ENCODE measurements at places on chromosomes 3 and 15.
A peak's percentile ranks its signal among the peaks of the same experiment; 100 is the strongest.

GRCh38 chr3:12436514-12437220 lies 47.6 kb upstream of the TSEN2 start:
- no peak for DNase-seq

DNA sequence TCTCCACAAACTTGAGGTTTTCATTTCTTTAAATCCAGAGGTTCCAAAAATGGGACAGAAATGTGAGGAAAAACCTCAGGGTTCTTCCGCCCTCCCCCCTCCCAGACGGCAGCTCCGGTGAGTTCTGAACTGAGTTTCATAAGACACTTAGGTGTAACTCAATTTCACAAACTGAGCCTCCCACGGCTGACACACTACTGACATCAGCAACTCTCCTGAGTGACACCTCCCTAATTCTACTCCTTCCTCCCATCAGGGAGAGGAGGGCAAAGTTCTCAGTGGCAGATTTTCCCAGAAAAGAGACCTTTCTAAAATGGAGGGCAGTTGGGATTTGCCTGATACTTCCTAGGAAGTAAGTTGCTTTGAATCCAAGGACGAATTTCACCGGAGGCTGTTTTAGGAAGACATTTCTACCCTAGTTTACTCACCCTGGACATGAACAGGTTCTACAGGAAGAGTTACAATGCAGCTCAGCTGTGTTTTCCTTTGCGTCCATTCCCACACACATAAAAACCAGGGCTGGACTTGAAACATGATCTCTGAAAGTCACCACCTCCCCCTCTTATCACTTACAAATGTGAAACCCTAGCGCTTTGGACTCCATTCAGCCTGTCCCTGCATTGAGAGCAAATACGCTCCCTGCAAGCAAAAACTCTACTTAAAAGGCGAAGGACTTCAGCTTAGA lies 78.1 kb upstream of the LMOD3 start:
- peak; percentile 53 for DNase-seq

DNA sequence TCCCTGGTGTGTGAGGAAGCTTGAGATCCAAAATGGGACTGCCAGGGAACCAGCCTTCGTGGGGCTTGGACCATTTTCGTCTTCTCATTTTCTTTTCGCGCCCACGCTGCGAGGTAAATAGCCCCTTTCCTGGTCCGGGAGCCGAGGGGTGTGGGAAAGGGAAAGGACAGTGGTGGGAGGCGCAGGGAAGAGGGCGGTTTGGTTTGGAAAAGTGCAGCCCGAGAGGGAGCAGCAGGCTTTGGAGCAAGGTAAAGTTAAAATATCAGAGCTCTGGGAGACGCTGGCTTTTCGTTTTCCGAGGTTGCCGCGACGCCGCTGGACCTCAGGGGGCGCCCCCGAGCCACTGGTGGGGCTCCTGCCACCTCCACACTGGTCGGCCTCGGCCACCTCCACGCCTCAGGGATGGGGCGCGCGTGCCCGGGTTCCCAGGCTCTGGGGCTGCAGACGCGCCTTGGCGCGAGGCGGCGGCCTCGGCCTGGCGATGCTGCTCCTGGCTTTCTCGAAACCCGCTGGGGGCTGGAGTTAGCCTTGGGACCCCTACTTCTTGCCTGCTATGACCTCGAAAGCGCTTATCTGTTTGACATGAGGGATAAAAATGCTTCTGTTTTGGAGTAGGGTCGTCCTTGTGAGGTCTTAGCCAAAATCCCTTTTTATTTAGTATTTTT lies 3.2 kb downstream of the PTPRG start:
- no peak for DNase-seq

DNA sequence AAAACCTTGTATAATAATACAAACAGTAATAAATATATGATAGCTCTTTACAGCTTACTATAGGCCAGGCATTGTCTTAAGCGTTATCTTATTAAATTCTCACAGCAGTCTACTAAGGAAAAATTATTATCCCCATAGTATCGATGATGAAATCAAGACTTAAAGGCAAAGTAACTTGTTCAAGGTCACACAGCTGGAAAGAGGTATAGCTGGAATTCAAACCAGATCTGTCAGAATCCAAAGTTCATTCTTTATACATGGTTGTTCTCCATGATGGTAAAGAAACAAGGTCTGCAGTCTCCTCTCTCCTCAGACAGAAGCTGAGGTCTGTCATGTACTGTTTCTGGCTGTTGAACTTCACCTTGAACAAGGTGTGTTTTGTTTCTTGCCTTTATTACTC lies 15.4 kb upstream of the SLC22A13 start:
- no peak for DNase-seq

- DNase-seq = no peak
Measured at GRCh38 chr3:17846466-17846865, 104.0 kb upstream of the TBC1D5 start.

- DNase-seq = no peak
Measured at GRCh38 chr3:36381311-36381956, 1.1 kb downstream of the STAC start.

Data from CD4-positive, alpha-beta T cell treated with Interleukin-2 at 100 ng/mL for 4 hours (primary cell).